ACHN (cell line): ENCODE measurements at places on chromosomes 11 and 22.
A peak's percentile ranks its signal among the peaks of the same experiment; 100 is the strongest.

DNA sequence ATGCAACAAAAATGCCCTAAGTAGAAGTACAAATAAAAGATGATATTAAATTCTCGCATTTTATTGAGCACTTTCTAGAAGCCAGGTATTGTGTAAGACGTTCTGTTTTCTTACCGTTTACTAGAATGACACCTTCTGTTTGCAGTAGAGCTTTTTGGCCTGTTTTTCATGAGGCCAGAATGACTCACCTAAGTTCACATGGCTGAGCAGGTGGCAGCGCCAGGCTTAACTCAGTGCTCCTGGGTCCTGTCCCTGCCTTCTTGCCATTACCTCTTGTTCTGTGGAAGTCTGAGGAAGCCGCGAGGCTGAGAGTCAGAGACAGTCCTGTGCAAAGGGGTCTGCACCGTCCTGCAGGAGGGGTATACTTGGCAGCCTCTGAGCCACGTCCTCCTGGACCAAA lies 113.8 kb downstream of the ATXN10 start:
- peak; percentile 52 for DNase-seq

DNA sequence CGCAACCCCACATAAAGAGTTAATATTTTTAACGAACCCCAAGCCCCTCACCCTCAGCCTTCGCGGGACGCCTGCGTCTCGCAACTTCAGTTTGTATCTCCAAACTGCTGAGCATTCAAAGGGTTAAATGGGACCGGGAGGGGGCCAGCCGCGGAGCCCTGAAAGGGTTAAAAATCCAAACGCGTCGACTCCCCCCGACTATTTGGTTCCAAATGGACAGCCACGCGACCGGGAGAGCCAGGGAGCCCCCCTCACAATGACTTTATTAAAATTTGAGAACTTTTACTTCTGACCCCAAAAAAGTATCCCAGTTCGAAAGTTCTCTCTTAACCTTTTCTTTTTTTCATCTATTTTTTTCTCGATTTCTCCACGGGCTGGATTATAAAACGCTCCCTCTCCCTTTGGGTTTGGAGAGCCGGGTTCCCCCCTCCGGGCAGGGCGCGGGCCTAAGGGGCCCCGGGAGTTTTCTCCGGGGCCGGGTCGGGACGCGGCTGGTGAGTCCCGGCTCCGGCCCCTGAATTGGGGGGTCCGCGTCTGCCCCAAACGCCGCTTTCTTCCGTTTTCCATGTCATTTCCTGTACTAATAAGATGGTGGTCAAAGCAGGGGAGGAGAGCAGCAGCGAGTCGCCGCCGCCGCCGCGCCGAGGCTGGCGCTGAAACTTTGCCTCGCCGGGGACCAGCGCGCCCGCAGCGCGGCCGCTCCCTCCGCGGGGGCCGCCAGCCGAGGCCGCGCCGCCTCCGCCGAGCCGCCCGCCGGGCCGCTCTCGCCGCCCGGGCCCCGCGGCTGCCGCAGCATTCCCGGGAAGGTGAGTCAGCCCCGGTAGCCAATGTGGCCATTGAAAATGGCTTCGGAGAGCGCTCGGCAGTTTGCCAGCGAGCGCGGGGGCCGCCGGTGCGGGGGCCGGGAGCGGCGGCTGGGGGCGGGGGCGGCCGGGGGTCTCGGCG lies at the start of gene PRDM11:
Gene PRDM11 (plus strand): TSS at position 568 of the 945 bp plus-strand sequence. CDS start 35,128 bp downstream, outside the sequence.
- DNase-seq: peak; percentile 80

DNA sequence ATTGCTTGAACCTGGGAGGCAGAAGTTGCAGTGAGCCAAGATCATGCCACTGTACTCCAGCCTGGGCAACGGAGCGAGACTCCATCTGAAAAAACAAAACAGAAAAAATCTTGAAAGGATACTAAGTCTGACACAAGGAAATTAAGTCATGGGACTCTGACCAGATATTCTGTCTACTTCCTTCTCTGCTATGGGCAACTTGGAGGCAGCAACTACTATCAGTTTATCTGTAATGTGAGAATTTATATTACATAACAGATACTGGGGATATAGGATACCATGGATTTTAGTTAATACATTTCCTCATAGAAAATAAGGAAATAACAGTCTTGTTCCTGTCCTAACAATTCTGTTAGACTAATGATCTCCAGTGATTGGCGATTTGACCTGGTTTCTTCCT lies 1.6 kb upstream of the SGSM3 start:
- DNase-seq: no peak

DNA sequence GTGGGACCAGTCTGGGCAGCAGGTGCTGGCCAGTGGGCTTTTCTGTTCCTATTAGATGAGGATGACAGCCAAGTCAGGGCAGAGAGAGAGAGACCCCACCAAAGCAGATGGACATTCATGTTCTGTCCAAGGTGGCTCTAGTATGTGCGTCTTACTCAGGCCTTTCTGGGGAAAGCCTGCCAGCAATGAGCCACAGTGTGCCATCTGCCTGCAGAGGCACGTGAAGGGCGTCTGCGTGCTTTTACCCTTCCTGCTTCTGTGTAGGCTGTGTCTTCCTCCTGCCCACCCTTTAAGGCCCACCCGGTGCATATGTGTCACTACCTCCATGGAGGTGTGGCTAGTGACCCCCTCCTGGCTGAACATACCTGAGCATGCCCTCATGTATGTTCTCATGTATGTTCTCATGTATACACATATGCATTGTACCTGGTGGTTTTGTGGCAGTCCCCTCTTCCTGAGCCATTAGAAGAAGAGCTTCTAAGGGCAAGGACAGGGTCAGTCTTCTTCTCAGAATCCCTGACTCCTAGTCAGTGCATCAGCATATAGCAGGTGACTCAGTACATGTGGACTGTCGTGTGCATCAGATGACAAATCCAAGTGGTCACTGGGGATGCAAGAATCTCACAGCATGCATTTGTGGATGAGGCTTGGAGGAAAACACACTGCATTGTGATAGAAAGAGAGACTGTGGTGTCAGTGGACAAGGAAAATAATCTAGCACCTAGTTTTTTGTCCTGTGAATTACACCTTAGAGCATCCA lies 90.4 kb upstream of the YWHAH start:
- no peak for DNase-seq
